Activated CD4-positive, CD25-positive, alpha-beta regulatory T cell (primary cell): ENCODE measurements at places on chromosomes 12 and 14.

DNA sequence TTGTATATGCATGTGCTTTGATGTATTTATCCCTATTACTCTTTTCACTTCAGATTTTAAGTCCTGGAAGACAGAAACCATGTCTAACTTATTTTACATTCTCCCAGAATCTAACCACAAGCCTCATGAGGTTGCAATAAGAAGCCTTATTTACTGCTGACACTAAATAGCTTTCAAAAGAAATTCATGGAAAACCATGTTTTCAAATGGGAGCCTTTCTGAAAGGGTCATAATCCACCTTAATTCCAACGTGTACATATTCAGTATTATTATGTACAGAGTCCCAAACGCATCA lies 34.4 kb downstream of the CORO1C start:
- no peak for DNase-seq

DNA sequence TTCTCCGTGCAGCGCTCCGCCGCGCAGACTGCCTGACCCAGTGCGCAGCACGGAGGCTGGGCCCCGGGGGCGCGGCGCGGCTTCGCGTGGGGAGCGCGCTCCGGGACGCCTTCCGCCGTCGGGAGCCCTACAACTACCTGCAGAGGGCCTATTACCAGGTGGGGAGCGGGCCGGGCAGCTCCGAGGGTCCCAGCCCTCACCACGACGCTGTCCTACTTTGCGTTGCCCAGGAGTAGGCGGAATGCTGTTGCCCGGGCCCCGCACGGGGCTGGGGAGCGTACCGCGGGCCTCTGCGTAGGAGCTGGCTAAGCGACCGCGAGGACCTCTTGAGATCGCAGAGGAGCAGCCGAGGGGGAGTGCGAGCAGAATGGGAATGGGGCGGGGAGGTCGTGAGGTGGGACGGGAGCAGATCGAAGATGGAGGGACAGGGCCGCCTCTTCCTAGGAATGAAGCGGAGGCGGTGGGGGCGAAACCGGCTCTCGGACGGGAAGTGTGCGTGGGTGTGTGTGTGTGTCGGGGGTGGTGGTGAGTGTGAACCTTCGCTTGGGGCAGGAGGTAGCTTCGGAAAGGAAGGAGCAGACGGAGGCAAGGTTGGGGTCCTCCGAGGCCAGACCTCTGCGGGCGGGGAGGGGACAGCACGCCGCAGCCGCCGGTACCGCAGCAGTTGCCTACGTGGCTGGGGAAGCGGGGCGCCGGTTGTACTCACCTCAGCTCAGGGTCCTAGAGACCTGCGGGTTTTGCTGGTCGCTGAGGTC lies 751 bp downstream of the P3H3 start:
- no peak for DNase-seq

DNA sequence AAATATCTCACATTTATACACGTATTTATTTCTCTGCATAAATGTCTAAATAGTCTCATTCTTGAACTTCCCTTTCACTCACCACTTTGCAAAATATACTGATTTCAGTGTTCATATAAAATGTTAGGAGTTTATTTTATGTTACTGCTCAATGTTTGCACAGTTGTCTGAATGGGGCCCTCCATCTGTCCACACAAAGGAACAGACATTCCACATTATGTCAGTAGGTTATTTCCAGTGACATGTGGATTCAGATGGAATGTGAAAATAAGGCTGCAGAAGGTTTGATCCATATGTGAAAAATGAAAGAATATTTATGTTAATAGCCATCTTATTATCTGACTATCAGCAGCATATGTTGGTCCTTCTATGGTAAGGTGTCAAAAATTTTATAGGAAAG lies 994.4 kb upstream of the SEL1L start:
- no peak for DNase-seq

DNA sequence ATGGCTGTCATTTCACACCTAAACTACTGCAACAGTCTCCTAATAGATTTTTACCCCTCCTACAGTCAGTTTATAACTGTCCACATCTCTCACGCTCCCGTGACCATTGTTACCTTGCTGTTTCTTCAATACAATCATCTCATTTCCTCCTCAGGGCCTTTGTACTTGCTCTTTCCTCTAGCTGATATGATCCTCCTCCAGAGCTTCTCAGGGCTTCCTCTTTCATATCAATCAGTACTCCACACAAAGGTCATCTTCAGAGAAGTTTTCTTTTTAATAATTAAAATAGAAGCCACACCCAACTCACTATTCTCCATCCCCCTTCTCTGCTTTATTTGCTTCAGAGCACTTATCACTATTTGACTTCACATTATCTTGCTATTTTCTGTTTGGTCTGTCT lies 508.2 kb downstream of the NELL2 start:
- DNase-seq = no peak

DNA sequence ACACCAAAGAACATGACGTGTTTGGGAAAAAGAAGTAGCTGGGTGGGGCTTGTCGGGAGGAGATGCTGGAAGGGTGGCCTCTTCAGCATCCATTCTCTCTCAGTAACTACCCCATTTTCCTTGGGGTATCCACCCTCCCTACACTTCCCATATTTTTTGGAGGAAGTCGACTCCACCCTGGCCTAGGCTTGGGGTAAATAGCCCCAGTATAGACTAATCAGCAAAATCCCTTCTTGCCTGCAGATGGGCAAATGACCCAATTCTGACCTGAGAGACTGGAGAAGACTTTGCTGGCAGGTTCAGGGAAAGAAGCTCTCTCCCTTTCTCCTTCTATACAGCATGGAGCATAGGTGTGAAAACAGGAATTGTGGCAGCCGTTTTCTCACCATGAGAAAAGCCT lies 28.5 kb upstream of the JDP2 start:
- no peak for DNase-seq

GRCh38 chr12:64813723-64814122 lies 10.7 kb upstream of the TBC1D30 start:
- DNase-seq = no peak

DNA sequence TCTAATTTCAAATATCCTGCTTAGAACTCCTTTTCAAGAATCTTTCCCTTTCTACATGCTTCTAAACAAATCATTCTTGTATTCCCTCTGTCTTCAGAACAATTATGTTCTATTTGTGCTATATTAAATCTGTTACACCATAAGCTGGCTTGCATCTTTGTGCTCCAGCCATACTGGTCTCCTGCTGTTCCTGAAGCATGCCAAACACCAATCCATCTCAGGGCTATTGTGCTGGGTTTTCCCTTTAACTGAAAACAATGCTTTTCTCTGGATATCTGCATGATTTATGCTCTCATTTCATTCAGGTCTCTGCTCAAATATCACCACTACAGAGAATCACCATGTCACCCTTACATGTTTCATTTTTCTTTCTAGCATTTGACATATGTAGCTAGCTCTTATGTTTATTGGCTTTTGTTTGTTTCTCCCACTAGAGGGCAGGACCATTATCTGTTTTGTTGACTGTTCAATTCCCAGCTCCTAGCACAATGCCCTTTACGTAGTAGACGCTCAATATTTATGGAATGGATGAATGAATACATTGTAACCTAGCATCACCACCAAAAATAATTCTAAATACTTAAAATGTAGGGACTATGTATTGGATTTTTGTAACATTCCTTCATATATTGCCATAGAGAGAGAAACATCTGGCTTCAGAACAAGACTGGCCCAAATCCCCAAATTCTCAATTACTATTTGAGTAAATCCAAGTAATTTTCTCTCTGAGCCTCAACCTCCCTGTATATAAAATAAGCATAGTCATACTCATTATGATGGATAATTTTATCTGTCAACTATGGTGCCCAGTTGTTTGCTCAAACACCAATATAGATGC lies 302.0 kb upstream of the SYT1 start:
- no peak for DNase-seq

- no peak for DNase-seq
Measured at GRCh38 chr14:100644784-100645183, 57.6 kb upstream of the BEGAIN start.

GRCh38 chr14:61474015-61474414 lies 152.6 kb downstream of the PRKCH start:
- DNase-seq = no peak

DNA sequence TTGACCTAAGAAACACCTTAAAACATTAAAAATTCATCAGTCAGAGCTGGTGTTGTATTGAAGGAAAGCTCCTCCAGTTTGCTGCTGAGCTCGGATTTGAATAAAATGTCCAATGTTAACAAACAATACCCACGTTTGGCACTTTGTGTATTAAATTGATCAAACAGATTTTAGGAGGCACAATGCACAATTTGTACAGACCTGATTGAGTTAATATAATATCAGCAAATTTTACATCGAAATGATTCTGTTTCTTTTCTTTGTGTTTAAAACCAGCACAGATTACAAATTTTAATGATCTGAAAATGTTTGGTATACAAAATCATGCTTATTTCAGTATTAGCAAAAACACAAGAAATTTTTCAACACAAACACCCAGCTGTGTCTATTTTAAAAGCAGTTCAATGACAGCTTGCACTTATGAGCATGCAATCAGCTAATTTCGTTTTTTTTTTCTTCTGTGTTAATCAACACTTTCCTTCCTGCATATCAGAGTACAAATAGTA lies 2.8 kb upstream of the FOXG1 start:
- DNase-seq = no peak

DNA sequence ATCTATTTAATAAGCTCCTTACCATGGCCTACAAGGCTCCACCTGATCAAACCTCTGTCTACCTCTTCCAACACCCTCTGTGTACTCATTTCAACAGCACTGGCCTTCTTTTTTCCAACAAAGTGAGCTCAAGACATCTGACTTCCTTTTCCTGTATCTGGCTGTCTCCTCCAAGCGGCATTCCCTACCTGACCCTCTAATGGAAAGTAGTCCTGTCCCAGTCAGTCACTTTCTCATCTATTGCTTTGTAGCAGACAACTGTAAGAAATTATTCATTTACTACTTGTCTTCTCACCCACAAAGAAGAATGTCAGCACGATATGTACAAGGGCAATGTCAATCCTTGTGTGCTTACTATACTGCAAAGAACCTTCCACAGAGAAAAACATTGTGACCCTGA lies 149.6 kb downstream of the MED13L start:
- no peak for DNase-seq

GRCh38 chr12:61538951-61539350 lies 721.3 kb upstream of the USP15 start:
- DNase-seq = no peak

DNA sequence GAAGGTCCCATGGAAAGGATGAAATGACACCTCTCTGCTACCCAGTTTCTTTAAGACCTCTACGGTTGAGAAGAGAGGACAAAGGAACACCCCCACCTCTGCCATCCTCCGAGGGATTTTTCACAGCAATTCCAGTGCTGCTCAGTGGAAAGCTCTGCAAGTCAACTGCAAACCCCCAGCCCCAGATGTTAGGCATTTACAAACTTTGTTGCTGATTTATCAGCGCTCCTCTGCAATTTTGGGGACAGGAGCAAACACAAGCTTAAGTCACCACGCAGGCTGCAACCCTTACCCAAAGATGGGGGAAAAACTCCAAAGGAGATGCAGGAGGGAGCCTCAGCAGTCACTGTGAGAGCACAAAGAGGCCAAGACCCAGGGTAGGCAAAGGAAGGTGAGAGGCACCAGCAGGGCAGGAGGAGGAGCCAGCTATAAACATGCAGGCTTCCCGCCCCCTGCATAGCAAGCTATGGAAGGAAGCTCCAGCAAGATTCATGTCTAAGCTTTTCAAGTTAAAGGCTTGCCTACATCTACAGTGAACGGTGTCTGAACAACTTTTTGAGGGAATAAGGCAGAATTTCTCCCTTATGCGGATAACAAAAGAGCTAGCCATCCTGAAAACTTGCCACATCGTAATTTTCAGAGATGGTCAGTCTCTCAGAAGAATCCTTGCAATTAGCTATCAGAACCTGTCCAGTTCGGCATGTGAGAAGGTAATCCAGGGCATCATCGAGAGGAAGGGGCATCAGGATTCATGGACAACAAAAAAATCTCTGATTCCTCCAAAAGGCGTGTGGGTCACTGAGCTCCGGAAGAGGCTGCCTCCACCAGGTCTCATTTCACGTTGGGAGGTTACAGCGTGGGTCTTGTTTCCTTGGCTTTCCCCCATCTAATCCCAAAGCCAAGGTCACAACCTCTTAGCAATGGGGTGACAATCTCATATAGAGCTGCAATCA lies 3.9 kb downstream of the CTDSP2 start:
- DNase-seq = no peak
